ENCODE measurements at places on chromosomes 4 and X. TPM values are rescaled to one million over a fixed set of nuclear protein-coding genes. Genes with fewer than 3 reads are reported as not detected.

Gene ARHGEF6
- total RNA-seq: 36.8 TPM

Gene RAB9B
- total RNA-seq: 28.0 TPM

Gene WWC2
- total RNA-seq: 34.4 TPM

Gene DGKK
- not detected for total RNA-seq

Gene CHRDL1
- total RNA-seq: 2.9 TPM

Gene AKAP14
- not detected for total RNA-seq

Gene CXCL3
- total RNA-seq: 0.75 TPM

Gene GYPA
- total RNA-seq: not detected

Gene MSANTD1
- 0.54 TPM for total RNA-seq

Gene GASK1B
- 60.2 TPM for total RNA-seq

DNA sequence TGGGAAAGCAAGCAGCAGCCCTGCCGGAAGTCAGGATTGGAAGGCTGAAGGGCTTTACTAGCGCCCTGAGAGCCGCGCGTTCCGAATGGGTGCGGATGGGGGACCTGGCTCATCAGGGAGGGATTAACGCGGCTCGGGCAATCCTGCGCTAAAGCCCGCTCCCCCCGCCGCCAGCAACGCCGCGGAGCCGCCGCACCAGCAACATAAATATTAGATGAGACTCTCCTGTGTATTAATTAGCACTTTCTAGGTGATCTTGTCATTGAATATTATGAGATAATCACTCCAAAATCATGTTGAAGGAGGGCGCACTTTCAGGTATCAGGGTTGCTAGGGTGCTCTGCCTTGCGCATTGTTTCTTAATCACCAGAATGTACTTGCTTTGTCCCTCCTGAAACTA is 357.2 kb upstream of the FAM241A start:
- DNase-seq: no peak

- DNase-seq: no peak
Observed at GRCh38 chrX:4560192-4560591, 846.7 kb upstream of the PRKX start.

- DNase-seq: no peak
Observed at GRCh38 chrX:134520860-134521390, 61.0 kb downstream of the HPRT1 start.

DNA sequence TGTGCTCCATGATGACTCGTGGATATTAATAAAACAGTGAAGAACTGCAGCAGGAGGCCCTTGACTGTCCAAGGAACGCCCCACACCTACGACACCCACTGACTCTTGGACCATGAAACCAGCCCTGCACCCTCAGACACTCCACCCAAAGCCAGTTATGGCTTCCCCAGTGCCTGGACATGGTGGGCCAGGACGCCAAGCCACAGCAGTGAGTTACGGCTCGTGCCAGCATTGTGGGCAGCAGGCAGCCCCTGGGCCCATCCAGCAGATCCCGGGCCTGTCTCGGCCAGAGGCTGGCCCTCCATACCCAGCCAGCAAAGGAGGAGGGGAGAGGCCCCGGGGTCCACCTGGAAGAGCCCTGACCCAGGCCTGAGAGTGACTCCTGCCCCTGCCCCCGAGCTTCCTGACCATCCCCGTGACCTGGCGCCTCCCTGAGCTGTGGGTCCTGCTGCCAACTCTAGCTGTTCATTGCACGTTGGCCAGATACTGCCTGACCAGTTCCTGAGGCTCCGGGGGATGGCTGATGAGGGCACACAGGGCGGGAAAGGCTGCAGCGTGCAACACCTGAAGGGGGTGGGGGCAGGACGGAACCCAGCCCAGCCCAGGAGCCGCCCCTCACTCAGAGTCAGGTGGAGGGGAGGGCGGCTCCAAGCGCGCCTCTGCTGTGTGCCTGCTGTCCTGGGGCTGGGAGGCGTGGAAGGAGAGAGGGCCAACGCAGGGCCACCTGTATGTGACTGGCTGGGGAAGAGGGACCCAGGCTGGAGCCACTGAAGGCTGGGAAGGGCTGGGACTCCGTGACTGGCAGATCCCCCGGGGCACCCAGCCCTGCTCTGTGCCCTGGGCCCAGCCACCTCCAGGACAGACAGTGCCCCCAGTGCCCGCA is 739 bp downstream of the SLC49A3 start:
- peak; percentile 40 for DNase-seq

- no peak for DNase-seq
Observed at GRCh38 chr4:92455951-92456350, 152.2 kb downstream of the GRID2 start.

DNA sequence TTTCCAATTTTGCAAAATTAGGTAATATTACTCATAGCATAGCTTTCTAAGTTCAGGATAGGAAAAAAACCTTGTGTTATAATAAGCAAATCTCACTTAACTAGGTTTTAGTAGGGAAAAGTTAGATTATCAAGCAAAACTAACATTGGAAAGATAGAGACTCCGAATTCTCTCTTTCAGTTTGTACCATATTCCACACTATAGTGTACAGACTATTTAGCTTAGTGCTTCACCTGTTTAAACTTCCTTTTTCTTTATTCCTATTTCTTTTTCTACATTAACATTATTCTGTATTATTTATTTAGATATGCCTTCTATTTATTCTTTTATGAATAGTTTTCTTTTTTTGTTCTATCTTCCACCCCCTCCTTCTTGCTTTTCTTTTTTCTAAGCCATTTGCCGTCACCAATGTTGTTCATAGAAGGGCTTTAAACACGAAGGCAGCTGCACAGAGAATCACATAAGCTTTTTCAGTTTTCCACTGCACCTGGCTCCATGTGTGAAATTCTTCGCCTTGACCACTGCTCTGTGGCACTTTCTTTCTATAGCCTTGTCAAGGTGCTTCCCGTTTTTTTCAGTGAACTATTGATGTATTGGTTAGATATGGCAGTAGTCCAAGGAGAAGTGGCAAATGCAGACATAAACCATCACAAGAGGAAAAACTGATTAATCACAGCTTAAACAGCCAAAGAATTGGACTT is 8.5 kb downstream of the PCDH10 start:
- DNase-seq: no peak

- DNase-seq: no peak
Observed at GRCh38 chr4:61318431-61318830, 118.3 kb downstream of the ADGRL3 start.

GRCh38 chr4:22635692-22636091 is 57.0 kb upstream of the GBA3 start:
- DNase-seq: no peak

DNA sequence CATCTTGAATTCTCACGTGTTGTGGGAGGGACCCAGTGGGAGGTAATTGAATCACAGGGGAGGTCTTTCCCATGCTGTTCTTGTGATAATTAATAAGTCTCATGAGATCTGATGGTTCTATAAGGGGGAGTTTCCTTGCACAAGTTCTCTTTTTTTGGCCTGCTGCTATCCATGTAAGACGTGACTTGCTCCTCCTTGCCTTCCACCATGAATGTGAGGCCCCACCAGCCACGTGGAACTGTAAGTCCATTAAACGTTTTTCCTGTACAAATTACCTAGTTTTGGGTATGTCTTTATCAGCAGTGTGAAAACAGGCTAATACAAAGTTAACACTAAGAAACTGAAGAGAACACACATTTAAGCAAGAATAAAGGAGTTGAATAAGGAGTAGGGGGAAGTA is 16.0 kb downstream of the TBCK start:
- no peak for DNase-seq

DNA sequence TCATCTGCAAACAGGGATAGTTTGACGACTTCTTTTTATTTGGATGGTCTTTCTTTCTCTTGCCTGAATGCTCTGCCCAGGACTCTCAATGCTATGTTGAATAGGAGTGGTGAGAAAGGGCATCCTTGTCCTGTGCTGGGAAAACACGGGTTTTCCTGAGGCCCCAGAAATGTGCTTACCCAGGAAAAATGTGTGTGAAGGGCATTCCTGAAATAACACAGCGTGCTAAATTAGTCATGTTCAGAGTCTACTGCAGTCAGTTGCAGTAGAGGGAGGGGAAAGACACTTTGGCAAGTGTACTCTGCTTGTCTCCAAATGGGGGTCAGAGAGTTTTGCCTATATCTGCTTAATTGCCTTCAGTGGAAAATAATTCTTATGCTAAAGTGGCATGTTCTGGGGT is 153.9 kb downstream of the CCNG2 start:
- no peak for DNase-seq

DNA sequence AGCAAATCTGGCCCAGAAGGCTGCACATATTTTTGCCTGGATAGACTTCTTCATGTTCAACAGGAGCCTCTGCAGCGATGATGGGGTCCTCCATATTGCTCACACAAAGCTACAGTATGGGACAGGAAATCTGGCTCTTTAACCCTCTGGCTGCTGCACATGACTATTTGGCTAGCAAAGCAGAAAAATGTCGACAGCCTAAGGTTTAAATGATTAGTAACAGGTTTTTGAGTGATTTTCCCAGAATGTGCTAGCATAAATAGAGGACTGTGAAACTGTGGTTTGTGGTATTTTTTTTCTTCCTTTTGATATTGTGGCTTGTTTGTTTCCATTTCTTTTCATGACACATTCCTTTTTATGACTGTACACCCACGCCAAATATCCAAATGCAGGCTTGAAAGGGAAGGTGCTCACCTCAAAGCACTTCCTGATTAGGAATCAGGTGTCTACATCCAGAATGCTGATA is 120.2 kb upstream of the GK2 start:
- DNase-seq: no peak

GRCh38 chrX:20499763-20500162 is 233.1 kb upstream of the RPS6KA3 start:
- no peak for DNase-seq

DNA sequence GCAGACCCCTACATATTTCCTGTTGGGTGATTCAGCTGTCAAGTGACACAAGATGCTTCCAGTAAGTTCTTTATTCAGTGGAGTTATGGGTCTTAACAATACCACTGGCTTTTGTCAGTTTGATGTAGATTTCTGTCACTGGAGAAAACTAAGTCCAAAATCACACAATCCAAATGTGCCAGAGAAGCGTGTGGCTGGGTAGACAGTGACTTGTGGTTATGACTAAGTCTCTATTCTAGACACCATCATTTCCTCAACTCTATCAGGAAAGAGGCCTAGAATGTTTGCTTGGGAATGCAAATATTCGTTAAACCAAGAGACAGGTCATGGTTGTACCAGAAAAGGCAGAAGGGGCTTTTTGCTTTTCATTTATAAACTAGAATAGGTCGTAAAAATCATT is 54.4 kb upstream of the HS3ST1 start:
- no peak for DNase-seq

DNA sequence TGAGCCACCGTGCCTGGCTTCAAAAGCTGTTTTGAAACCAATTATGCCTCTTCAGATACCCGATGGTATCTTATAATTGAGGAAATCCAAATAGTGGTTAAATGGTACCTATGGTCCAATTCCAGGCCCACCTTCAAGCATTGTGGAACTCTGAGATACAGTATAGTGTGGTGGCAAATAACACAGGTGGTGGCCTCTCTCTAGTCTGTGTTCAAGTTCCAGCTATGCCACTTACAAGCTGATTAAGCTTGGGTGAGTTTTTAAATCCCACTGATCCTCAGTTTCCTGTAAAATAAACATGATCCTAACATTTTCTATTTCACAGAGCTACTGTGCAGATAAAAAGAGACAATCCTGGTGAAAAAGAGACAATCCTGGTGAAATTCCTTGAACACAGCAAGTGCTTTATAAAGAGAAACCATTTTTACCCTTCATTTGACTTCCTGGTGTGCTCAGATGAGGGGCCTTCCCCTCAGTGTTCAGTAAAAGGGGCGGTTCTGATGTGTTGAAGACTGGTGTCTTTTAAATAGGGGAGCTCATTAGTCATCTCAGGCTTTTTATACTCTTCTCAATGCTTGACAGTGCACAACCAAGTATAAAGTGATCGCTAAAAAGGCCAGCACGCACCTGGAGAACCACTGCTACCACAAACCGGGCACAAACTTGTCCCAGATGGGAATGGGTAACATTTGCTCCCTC is 30.8 kb upstream of the CD40LG start:
- DNase-seq: no peak

DNA sequence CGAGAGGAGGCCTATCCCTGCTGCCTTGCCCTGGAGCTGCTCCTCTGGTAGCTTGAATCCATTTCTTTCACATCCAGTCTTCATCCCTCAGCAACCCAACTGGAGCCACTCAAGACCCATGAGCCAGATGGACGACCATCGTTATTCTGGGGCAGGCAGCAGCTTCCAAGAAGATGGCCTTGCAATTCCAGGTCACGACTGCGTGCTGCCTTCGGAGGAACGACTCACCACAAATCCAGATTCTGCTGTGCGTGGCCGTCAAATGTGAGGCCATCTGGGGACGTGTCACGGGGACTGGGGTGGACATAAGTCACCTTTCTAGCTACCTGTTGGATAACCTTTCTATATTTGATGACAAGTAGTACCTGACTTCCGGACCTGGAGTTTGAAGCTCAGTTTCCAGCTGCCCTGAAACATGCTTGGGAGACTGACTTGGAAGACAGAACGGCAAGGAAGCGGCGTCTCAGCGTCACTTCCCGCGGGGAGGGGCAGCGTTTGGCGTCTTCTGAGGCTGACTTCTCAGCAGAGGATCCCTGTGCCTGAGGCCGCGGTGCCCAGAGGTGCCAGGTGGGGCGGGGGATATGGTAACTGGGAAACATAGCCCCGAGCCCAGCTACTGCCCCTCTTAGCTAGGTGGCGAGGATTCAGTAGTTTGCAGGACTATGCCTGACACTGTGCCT is 11.7 kb upstream of the TMEM271 start:
- no peak for DNase-seq

DNA sequence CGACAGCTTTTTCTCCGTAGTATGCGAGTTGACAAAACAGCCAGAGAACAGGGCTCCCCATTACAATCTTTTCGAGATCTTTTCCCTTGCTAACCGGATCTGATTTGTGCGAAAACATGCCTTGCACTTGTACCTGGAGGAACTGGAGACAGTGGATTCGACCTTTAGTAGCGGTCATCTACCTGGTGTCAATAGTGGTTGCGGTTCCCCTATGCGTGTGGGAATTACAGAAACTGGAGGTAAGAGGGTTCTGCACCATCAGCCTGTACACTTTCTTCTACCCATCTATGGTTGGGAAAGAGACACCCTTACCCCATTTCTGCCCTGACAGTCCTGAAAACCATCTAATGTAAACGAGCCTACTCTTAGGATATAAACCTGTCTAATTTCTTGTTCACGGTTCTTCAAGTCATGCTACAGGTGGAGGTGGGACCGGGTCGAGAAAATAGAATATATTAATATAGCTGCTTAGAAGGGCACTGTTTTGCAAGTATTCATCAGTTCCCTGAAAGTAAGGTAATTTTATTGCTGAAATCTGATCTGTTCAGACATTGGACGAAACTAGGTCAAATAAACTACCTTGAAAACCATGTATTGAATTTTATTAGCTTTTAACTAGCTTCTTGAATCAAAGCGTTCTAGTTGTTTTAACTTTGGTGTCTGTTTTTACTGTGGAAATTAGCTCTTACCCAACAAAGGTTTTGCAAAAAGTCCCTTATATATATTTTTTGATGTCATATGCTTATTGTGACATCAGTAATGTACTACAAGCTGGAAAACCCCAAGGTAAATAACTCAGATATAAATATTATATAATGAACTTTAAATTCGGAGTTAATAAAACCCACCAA is 869 bp downstream of the TMEM184C start:
- DNase-seq: no peak

Measured in Right ventricle myocardium superior (tissue), 1 donor.